NCI-H524 (cell line): ENCODE measurements at places on chromosomes 5 and 9.

GRCh38 chr5:91797576-91797975, 414.5 kb upstream of the ARRDC3 start:
- DNase-seq = no peak

GRCh38 chr5:11191673-11192072, 430.6 kb upstream of the DAP start:
- no peak for DNase-seq

- no peak for DNase-seq
Measured at GRCh38 chr5:66012271-66012670, 85.9 kb downstream of the ERBIN start.

DNA sequence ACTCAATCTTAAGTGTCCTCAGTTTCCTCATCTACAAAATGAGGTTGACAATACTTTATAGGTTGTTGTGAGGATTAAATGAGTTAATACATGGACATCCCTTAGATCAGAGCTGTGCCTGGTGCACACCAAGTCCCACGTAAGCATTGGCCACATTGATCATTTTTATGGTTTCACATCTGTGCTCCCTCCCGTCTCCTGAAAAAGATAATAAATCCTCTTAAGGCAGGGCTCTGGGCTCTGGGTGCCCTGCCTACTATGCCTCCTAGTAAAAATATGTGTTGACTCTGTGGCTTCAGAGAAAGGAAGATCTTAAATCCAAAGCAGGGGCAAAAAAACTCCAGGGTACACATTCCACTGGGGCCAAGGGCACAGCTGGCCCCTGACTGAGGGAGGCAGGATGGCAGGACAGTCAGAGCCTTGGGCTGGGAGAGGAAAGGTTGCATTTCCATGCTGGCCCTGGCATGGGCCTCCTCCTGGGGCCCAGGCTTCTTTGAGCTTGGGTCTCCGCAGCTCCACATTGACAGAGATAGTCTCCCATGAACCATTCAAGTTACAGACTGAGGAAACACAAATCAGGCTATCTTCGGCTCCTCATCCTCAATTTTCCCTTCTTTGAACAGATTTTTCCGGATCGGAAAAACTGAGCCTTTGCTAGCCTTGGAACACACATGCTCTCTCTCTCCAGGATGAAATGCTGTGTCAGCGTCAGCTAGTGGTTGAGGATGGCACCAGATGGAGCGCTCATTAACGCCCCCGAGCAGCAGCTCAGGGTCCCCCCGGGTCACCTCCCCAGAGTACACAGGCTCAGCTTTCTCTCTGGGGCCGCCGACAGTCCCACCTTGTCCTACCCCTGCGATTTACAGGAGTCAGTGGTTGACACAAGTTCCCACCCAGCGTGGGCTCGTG, 22.4 kb upstream of the KIF12 start:
- peak; percentile 93 for DNase-seq

GRCh38 chr9:121038362-121038761, 11.7 kb downstream of the C5 start:
- no peak for DNase-seq

- DNase-seq = no peak
Measured at GRCh38 chr5:59725392-59725767, 168.1 kb downstream of the PDE4D start.

GRCh38 chr9:109033941-109034700, 20.8 kb upstream of the CTNNAL1 start:
- no peak for DNase-seq

- no peak for DNase-seq
Measured at GRCh38 chr9:81427870-81428269, 261.5 kb downstream of the TLE1 start.

GRCh38 chr5:2921176-2921575, 169.7 kb upstream of the IRX2 start:
- DNase-seq = no peak

DNA sequence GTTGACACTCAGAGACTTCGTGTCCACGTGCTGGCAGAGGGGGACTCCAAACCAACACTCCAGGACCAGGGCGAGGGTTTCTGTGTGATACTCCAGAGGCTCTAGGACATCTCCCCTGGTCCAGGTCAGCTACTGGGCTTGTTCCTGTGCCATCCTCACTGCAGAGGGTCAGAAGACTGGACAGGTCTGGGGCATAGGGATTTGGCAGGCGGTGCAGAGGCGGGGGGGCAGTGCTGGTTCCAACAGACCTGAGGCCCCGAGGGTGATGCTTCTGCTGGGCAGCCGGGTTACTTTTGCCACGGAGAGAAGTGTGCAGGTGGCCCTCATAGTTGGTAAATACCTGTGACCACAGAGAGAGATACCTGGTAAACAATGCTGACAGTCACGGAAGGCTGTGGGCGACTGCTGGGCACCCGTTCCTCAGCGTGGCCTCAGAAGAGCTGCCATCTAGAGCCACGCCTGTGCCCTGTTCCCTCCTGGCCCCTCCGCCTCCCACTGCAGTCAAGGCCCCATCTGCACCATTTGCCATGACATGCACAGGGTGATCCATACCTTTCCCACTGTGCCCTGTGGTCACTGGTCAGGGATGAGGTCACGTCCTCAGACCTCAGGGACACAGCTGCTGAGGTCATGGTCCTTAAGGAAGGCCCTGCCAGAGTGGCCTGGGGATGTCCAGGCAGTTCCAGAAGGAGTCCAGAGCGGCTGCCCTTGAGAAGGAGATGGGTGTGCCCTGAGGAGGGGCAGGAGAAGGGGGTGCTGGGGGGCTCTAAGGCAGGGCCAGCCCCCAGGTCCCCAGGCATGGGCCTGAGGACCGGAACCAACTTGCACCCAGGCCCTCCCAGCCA, 30.0 kb downstream of the TRIP13 start:
- DNase-seq = no peak

DNA sequence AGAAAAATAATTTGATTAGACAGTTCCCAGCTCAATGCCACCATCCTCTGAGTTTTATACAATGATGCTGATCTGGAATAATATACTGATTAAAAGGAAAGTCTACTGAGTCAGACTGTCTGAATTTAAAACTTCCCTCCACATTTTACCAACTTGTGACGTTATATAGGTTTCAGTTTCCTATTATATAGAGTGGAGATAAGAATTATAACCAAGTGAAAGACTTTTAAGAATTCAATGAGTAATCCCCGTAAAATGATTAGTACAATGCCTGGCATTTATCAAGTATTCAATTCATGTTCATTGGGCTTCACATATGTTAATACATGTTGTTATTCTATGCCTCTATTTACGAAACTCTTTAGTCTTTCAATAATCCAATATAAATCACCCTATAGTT, 166.0 kb downstream of the CDH9 start:
- DNase-seq = no peak

GRCh38 chr5:57749396-57749795, 266.8 kb upstream of the ACTBL2 start:
- no peak for DNase-seq

GRCh38 chr5:4479426-4479825, 660.7 kb upstream of the ADAMTS16 start:
- peak; percentile 19 for DNase-seq

GRCh38 chr5:154059039-154059430, 20.3 kb downstream of the MFAP3 start:
- DNase-seq = no peak

DNA sequence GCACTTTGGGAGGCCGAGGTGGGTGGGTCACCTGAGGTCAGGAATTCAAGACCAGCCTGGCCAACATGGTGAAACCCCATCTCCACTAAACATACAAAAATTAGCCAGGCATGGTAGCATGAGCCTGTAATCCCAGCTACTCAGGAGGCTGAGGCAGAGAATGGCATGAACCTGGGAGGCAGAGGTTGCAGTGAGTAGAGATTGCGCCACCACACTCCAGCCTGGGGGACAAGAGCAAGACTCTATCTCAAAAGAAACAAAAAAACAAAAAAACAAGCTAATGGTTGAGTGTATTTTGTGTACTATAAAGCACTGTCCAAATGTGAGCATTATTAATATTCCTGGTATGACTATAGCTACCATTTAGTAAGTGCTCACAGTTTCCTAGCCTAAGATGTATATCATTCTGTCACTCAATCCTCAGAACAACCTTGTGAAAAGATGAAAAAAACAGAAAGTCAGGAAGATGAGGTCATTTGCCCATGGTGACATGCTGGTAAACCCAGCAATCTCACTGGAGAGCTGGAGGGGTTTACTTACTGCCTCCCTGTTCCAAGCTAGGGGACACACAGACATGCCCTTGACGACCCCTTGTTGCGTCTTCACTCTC, 27.7 kb downstream of the ARHGEF37 start:
- DNase-seq = no peak

DNA sequence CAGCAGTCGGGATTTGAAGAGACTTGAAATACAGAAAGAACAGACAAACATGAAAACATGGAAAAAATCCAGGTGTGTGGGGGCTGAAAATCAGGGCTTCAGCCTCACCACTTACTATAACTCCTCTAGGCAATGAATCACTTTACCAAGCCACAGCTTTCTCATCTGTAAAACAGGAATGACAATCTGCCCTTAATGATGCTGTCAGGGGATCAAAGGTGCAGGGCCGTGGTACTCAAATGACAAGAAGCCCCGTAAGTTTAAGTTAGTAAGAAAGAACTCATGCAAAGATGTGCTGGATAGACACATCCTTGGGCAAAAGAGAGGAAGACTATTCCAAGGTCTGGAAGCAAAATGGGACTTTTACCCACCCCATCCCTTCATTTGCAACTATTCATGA, 34.7 kb downstream of the FBXW2 start:
- no peak for DNase-seq

GRCh38 chr9:7315746-7316145, 483.8 kb downstream of the DMAC1 start:
- peak; percentile 5 for DNase-seq

- DNase-seq = no peak
Measured at GRCh38 chr9:92108122-92108521, 7.1 kb downstream of the SPTLC1 start.

DNA sequence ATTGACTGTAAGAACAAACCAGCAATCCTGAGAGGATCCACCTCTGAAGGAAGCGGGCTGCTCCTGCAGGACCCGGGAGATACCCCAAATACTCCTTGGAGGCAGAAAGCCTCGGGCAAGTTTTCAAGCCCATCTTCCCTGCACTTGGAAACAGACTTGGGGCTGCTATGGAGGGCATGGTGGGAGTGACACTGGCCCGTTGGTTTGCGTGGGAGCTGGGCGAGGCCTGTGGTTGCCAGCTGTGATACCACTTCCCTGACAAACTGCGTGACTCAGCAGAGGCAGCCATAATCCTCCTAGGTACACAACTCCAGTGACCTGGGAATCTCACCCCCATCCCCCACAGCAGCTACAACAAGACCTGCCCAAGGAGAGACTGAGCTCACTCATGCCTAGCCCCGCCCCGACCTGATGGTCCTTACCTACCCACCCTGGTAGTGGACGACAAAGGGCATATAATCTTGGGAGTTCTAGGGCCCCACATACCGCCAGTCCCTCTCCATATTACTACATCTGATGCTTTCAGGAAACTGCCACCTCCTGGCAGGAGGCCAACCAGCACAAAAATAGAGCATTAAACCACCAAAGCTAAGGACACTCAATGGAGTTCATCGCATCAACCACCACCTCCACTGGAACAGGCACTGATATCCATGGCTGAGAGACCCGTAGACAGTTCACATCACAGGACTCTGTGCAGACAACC, 38.1 kb upstream of the VLDLR start:
- DNase-seq = no peak

GRCh38 chr5:118614731-118615456, 373.5 kb downstream of the DTWD2 start:
- no peak for DNase-seq

DNA sequence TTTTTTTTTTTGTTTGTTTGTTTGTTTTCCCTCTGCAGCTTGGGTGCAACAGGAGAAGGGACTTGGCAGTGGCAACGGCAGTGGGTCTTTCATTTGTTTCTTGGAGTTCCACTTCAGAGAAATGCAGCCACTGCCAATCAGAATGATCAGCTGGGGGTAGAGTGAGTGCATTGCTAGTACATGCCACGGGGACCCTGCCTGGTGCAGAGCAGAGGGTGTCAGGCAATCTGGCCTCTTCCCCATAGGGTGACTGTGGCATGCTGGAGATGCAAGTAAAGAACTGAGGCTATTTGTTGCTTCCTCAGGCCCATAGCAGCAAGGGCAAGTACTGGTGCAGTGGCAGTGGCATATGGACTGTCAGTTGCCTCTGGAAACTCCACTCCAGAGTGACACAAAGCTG, 1073.6 kb upstream of the EDIL3 start:
- no peak for DNase-seq

GRCh38 chr9:27176971-27177370, 67.9 kb downstream of the TEK start:
- DNase-seq = no peak

DNA sequence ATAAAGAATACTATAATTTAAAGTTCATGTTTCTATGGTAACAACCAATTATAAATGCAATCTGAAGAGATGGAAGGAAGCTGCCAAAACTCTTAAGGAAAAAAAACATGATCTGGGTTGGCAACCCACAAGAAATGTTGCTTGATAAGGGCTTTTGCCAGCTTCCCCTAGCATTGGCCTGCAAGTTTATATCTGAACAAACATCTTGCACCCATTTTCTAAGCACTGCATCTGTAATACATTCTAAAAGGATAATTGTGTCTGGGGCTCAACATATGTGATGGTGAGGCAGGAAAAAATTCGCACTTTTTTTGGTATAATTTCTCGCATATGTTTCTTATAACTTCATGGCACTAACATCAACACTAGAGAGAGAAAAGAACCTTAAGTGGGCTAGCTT, 276.4 kb downstream of the FBXL7 start:
- no peak for DNase-seq

- DNase-seq = peak; percentile 61
Measured at GRCh38 chr5:108196276-108196675, 185.6 kb downstream of the FBXL17 start.

- DNase-seq = no peak
Measured at GRCh38 chr9:132798817-132799790, 79.0 kb downstream of the AK8 start.

DNA sequence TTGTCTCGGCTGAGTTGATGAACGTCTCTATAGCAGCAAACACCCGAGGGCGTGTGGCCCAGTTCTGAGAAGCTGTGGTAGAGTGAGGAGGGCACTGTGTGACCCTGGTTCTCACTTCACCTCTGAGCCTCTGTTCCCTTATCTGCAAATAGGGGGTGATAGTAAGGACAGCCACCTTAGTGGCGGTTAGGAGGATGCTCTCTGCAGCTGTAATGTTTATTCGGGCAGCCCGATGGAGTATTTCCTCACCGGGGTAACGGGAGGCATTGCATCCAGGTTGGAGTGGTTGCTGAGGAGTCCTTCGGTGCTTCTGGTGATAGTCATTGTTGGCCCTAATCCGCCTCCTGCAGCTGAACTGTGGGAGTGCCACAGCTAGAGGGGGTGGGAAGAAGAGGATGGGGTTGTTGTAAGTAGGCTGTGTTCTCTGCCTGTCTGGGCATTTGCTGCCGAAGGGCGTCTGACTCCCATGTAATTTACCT, 13.9 kb downstream of the PRRC2B start:
- peak; percentile 58 for DNase-seq

- DNase-seq = no peak
Measured at GRCh38 chr9:21348430-21348970, 2.2 kb downstream of the IFNA6 start.

DNA sequence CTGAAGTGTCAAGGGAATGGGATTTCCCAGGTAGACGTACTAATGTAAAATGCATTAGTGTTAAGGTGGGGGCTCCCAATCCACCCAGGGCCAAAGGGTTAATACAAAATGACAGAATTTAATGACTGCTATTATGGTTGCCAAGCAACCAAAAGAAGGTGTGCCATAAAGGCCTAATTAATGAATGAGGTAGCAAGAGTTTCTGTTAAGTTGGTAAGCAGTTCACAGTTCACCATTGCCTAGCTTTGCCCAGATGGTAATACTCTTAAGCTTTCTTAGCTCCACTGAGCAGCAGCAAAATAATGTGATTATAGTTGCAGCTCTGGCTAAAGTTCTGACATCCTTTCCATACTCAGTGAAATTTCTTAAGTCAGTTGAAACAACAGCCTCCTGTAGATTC, 211.7 kb downstream of the DENND1A start:
- peak; percentile 58 for DNase-seq
